ENCODE measurements at places on chromosomes 12 and 14.

GRCh38 chr14:69312608-69313007 lies 52.6 kb downstream of the GALNT16 start:
- no peak for DNase-seq

DNA sequence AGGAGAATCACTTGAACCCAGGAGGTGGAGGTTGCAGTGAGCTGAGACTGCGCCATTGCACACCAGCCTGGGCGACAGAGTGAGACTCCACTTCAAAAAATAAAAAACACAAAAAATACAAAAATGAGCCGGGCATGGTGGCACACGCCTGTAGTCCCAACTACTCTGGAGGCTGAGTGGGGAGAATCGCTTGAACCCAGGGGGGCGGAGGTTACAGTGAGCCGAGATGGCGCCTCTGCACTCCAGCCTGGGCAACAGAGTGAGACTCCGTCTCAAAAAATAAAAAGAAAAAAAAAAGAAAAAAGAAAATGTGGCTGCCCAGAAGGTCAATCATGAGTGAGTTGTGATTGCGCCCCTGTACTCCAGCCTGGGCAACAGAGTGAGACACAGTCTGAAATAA lies 9.2 kb downstream of the DNAJC22 start:
- DNase-seq = no peak

- DNase-seq = no peak
Observed at GRCh38 chr14:42535397-42535796, 928.7 kb downstream of the LRFN5 start.

GRCh38 chr12:43151441-43151981 lies 400.5 kb downstream of the ADAMTS20 start:
- DNase-seq = no peak

DNA sequence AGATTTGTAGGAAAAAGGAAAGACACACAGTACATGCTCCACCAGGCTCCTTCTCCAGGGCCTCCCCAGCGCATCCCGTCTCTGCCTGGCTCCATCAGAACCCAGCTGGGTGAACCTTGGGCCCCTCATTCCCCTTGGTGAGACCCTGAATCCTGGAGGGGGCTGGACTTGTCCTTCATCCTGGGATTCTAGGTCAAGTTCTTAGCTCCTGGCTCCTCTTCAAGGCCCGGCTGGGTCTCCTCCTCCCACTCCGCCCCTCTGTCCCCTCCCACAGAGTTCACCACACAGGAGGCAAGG lies 49.2 kb downstream of the PSMA6 start:
- DNase-seq = no peak

- no peak for DNase-seq
Observed at GRCh38 chr14:65940056-65940735, 527.7 kb downstream of the FUT8 start.

GRCh38 chr14:20490563-20490962 lies 14.8 kb upstream of the RNASE10 start:
- DNase-seq = no peak

DNA sequence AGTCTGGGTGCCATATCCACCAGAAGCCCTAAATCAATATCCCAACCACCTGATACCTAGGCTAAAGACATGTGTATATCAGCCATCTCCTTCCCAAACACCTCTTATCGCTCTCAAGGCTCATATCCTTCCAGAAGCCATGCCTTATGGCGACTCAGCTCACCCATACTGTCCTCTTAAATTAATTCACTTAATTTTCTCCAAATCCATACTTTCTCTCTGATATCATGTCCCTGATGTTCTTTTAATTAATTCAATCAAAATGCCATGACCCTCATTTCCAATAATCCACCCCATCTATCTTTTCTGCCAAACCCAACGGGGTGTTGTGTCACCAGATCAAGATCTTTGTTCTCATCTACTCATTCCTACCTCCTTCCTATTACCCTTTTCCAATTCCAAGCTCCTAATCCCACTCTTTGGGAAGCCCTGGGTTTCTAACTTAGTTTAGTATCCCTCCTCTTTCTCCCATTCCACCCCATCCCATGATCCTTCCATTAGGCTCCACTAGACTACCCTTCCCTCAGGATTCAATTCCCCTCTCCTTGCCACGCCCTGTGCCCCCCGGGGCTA lies 723 bp downstream of the ATF7 start:
- DNase-seq = no peak

DNA sequence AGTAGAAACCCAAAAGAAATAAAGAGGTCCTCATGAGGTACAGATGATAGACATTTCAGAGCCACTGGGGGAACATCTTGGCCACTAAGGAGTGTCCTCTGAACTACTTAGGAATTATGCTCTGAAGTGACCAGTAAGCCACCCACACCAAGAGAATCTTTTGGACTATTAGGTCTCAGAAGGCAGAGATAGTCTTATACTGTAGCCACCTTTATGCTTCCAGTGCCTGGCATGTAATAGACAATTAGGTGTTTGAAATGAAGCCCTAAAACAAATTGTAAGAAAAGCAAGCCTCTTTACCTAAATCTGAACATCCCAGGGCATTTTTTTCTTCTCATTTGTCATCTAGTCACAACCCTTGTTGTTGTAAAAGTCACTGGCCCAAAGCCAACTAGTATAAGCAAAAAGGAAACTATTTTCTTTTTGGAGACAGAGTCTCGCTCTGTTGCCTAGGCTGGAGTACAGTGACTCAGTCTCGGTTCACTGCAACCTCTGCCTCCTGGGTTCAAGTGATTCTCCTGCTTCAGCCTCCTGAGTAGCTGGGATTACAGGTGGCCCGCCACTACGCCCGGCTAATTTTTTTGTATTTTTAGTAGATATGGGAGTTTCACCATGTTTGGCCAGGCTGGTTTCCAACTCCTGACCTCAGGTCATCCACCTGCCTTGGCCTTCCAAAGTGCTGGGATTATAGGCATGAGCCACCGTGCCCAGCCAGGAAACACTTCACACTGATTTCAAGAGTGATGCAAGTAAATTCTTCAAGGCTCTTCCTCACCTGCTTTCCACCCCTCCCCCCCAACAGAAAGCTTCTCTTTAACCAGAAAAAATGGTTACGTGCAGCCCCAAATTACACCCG lies 11.1 kb downstream of the PLEKHA5 start:
- DNase-seq = no peak

GRCh38 chr14:77541905-77542304 lies 43.3 kb upstream of the ISM2 start:
- DNase-seq = no peak

DNA sequence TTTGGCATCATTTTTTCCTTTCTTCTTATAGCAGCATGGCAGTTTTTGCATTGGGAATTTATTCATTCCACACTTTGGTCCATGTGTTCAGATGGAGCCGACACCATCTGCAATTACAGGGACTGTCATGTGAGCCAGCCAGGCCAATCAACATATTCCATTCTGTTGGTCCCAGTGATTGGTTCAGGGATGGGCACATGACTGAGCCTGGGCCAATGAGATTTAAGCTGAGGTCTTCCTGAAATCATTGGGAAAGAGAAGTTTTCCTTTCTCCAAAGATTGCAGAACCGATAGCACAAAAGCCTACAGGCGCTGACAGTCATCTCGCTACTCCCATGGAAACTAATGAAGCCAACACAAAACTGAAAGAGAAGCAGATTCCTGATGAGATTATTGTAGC lies 841.5 kb upstream of the TMEM132C start:
- no peak for DNase-seq

- DNase-seq = peak; percentile 73
Observed at GRCh38 chr12:22672951-22673350, 48.0 kb downstream of the ETNK1 start.
